ENCODE measurements at places on chromosomes 1 and 21.

DNA sequence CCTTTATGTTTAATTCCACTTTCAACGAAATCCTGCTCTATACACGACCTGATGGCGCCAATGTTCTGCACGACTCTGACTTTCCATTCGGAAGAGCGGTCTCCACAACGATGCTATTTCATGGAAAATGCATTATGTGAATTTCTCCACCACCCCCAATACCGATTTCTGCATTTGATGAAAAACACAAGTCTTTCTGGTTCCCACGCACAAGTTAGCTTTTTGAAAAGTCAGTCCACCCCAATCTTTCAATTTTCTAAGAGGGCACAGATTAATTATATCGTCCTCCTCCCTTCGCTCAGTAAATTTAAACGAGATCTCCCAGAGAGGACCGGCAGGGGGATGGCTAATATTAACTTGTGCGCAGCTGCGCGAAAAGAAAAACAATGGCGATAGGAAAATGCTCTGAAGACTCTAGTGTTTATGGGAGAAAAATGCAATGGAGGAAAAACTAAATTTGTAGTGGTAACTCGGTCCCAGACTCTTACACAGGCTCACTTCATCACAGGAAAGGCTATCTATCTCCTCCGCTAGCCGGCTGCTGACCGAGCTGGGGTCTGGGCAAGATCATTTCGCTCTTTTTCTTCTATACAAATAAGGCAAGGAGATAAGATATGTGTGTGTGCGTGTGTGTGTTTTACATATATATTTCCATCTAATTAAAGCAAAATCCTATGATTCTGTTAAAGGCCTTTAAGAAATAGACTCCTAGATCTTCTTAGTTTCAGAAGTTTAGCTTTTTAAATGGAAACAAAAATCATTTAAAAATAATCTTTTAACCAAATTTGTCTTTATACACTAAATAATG lies 1.2 kb upstream of the LHX8 start:
- no peak for DNase-seq

GRCh38 chr1:204544321-204544720 lies 28.1 kb downstream of the MDM4 start:
- no peak for DNase-seq

- DNase-seq = no peak
Measured at GRCh38 chr1:148309940-148310500, 157.9 kb upstream of the NBPF11 start.

- DNase-seq = no peak
Measured at GRCh38 chr1:77076759-77077158, 142.5 kb downstream of the PIGK start.

GRCh38 chr1:245814651-245815050 lies 659.9 kb downstream of the KIF26B start:
- DNase-seq = no peak

- DNase-seq = peak; percentile 37
Measured at GRCh38 chr1:3062616-3063378, 6.2 kb upstream of the PRDM16 start.

DNA sequence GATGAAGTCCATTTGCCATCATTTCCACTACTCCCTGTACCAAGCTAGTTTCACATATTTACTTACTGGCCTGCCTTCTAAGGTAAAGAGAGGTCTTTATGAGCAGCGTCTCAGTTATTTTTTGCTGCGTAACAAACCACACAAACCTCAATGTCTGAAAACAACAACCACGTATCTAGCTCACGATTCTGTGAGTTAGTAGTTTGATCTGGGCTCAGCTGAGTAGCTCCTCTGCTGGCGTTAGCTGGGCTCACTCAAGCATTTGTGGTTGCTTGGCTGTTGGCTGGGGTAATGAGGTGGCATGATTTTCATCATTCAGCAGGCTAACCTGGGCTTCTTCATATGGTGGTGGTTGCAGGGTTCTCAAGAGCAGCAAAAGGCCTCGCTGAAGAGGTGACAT lies 225.4 kb downstream of the FOXD2 start:
- DNase-seq = no peak

DNA sequence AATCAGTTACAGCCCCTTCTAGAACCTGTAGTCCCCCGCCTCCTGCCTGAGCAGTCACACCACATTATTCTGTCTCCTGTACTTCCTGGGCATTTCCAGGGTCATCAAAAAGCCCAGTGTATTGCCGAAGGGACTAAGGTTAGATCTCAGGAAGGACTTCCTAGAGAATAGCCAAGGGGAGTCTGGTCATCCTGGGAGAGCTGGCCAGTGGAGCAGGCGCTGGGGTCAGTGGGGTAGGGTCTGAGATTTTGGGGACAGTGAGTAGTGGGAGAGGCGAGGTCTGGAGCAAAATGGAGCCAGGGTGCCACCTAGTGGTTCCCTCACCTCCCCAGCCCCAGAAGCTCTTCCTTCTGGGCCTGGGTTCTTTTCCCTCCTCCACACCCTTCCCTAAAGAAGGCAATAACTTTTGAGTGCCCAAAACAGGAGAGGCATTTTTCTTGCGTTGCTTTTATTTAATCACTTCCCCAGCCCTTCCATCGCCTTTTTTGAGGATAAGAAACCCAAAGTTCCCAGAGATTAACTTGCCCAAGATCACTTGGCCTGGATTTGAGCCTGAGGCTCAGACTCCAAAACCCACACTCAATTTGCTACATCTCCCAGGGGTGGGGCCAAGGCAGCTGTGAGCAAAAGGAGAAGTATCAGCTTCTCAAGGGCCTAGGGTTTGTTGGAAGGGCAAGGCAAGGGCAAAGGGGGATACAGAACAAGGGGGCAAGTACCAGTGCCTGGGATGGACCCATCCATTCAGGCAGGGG lies 7.3 kb upstream of the PMVK start:
- DNase-seq = peak; percentile 41

DNA sequence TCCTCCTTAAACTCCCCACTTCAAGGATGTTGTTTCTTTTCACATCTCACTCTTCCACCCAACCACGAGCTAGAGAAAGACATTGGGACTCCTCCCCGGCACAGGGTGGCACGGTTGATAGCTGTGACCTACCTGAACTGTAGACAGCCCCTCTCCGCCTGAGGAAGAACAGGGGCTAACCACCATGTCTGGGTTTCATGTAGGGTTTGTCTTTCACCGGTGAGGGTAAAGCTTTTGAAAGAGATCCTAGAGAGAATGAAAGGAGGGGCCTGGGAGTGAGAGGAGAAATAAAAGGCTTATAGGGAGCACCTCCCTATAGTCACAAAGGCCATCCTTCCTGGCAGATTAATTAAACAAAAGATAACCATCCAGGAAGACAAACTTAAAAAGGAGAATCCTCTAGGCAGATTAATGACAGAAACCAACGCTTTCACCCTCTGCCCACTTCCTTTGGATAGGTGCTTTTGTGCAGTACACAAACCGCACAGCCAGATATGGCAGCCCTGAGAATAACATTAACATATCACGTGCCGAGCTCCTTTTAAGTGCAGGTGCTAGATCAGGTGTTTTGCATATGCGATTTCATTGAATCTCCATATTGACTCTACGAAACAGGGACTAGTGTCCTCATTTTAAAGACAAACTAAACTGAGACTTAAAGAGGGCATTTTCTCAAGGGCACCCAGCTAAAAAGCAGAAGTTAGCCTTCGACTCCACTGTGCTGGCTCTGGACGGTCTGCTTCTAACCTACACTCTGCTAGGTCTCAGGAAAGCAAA lies 178.1 kb upstream of the RUNX1 start:
- DNase-seq = no peak

DNA sequence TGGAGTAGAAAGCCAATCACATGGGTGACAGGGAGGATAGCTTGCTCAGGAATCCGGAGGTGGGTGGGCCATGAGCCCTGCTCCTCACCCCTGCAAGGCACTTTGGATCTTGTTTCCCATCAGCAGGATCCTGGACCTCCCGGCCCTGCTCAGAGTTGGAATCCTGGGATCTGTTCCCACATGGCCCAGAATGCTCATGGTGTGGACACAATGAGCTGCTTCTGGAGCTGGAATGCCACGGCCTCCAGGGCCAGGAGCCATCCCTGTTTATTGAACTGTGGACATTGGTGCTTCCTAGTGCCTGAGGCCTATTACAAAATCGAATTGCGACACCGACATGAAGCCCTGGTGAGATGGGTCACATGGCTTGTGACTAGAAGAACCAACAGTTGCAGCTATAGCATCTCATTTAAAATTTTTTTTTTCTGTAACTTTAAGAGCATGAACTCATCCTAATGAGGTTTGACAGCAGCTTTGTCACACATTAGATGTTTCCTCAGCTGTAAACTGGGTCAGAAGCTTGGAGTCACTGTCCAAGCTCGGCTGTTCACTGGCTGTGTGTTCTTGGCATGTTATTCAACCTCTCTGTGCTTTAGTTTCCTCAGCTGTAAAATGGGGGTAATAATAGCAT lies 40.4 kb upstream of the GOLT1A start:
- peak; percentile 34 for DNase-seq

- no peak for DNase-seq
Measured at GRCh38 chr1:147820761-147821297, 60.4 kb upstream of the GJA5 start.

DNA sequence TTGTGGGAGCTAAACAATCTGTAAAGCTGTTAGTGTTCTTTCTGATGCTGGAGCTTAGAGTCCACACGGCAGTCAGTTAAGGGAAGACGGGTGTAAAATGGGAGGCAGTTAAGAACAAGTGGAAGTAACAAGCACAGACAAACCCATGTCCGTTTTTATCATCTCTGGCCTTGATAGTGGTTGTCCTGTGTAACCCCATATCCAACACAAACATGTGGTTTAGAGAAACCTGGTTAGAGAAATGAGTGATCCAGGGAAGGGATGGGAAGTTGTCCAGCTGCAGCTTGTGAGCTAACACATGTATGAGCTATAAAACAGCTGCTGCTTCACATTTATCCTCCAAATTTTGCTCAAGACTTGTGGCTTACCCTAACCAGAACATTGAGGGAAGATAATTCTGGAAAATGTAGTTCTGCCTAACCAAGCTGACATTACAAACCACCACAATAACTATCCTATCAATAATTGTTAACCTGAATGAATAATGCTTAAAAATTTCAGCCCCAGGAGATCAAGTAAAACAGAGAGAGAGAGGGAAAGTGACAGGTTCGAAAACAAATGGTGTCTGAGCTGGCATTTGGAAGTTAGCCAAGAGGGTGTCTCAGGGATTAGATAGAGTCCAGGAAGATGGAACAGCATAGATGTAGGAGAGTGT lies 10.6 kb upstream of the C1orf162 start:
- no peak for DNase-seq

DNA sequence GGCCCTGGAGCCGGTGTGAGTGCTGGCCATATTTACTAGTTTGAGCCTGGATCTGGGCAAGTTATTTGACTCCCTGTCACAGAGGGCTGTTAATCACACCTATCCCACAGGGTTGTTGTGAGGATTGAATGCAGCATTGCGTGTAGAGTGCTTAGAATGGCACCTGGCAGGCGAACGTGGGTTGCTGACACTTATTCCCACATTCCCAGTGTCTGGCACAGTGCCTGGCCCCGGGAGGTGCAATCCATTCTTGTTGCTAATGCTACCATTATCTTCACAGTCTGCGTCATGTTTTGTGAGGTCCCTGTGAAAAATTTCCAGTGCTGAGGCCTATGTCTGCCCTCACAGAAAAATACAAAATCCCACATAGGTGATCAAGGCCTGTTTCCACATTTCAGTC lies 66.1 kb downstream of the CD2 start:
- DNase-seq = peak; percentile 82

GRCh38 chr1:152906023-152906565 lies 2.3 kb upstream of the IVL start:
- DNase-seq = no peak

DNA sequence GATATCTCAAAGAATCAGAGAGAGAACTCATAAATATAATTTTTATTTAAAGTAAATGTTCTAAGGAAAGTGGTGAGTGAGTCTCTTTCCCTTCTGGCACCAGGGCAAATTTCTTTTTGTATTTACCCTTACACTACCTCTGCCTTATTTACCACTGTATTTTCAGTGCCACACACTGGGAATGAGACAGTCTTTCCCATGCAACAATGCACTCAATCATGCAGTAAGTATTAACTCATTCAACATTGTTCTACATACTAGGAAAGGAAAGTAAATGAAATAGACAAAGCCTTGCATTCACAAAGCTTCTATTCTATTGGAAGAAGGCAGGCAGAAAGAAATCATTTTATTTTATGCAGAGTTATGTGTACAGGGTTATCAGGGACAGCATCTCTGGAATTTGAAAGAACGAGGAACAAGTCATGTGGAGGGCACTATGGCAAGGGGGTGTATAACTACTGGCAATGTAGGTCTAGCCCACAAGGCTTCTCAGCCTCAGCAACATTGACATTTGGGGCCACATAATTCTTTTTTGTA lies 129.8 kb upstream of the PRDX6 start:
- no peak for DNase-seq

DNA sequence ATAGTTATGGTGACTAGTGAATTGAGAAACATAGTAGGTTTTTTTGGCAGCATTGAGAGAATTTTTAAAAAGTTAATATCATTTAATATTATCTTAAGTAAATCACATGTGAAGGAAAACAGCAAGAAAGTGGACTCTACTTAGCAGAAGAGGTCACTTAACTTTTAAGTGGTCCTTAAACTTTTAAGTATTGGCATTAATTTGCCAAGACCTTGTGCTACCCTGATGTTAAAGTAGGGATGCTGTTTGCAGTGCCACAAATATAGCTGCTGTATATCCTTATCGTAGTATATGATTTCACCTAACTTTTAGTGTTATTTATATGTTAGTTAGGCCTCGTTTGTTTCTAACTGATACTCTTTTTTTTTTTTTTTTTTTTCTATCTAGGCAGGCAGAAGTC lies 40.2 kb downstream of the SMG7 start:
- DNase-seq = no peak

- no peak for DNase-seq
Measured at GRCh38 chr1:219365451-219365850, 191.8 kb downstream of the LYPLAL1 start.

DNA sequence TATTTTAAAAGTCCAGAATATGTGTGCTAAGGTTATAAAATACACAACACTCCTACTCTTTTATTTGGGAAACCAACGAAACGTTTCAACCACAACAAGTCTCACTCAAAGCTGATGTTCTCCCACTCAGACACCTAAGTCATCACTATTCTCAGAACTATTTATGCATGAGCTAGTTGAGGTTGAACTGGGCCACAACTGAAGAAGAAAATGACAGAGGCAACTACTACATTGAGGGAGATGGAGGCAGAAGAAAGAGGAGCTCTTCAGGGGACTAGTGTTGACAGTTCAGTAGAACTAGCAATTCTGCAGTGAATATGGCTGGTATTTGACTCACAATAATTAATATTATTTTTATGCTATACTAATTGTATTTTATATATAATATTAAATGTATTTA lies 198.2 kb downstream of the SEC16B start:
- DNase-seq = no peak

- DNase-seq = no peak
Measured at GRCh38 chr21:31443736-31444521, 99.9 kb upstream of the TIAM1 start.

Data from thyroid gland (tissue), 4 donors.